NCI-H1436 treated with DMSO at 0.1 percent for 48 hours (cell line): ENCODE measurements at places on chromosomes 5 and 9.

- DNase-seq: no peak
Measured at GRCh38 chr5:174340226-174340625, 294.7 kb downstream of the NSG2 start.

- no peak for DNase-seq
Measured at GRCh38 chr9:86735772-86736458, 211.4 kb downstream of the GAS1 start.

GRCh38 chr9:98057138-98057799, 737 bp downstream of the NANS start:
- no peak for DNase-seq

DNA sequence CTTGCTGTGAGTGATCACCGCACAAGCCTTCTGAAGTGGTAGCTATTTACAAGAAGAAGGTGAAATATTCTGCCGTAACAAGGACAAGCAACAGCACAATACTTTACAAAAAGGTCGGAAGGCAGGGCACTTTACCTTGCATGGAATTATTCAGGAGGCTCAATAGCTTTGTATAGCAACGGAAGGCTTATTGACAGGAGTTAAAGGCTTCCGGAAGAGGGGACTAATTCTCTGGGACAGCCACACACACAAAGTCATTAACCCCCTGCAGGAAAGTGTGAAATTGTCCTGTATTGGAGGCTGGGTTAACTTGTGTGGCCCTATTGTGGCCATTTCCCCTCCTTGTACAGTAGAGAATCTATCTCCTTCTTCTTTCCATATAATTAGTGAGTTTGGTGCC, 199.3 kb upstream of the SEMA6A start:
- no peak for DNase-seq

GRCh38 chr5:142643634-142644033, 42.3 kb downstream of the FGF1 start:
- DNase-seq: no peak

- no peak for DNase-seq
Measured at GRCh38 chr9:137461663-137462395, 2.7 kb upstream of the NSMF start.

- peak; percentile 39 for DNase-seq
Measured at GRCh38 chr5:134466241-134467069, 54.8 kb upstream of the CDKN2AIPNL start.

GRCh38 chr9:131481441-131482342, 21.0 kb upstream of the POMT1 start:
- DNase-seq: no peak
